Naive thymus-derived CD4-positive, alpha-beta T cell (primary cell): ENCODE measurements at places on chromosomes 11 and 22. TPM values are rescaled to one million over a fixed set of nuclear protein-coding genes. Genes with fewer than 3 reads are reported as not detected.

DNA sequence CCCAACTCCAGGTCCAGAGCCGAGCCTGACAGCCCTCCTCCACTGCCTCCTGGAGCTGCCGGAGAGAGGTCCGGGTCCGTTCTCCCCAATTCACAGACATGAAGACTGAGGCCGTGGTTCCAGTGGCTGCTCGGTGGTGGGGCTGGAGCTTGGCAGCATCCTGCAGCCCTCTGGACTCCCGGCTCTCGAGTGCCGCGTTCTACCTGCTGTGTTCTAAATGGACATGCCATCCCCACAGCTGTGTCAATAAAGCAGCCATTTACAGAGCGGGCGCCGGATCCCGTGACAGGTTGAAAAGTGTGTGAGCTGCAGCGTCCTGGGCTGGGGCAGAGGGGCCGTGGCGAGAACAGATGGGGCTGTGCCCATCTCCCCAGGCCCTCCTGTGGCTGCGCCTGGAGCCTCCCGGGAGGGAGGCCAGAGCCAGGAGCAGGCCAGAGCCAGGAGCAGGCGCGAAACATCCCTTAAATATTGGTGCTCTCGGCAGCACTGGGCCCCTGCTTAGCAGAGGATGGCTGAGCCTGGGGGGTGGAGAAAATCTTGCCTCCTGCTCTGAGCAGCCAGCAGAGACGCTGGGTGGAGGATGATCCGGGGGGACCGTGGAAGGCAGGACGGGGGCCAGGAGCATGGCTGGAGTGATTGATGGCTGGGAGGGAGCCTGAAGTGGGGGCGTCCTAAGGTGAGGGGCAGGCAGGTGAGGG lies 46.2 kb downstream of the FLRT1 start:
- H3K36me3 ChIP-seq: no peaks in the 10 kb centered on the region
- H3K4me1 ChIP-seq: no peaks in the 10 kb centered on the region
- no peak overlapping the region for H3K4me3 ChIP-seq
- no peak for DNase-seq
- H3K27me3 ChIP-seq: no peaks in the 10 kb centered on the region

DNA sequence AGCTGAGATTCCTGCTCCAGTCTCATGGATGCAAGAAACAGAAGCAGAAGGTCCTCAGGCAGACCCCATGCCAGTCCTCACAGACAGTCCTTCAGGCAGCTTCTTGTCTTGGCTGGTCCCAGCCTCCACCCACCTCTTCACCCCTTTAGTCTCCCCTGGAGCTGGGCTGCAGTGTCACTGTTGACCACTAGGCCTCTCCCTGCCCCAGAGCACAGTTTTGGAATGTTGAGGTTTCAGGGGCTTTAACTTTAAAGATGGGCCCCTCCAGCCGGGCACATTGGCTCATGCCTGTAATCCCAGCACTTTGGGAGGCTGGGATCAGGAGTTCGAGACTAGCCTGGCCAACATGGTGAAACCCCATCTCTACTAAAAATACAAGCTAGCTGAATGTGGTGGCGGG lies 39.5 kb upstream of the GCAT start:
- no peak overlapping the region for H3K27ac ChIP-seq
- no peaks in the 10 kb centered on the region for H3K36me3 ChIP-seq
- no peaks in the 10 kb centered on the region for H3K27me3 ChIP-seq
- no peak for DNase-seq
- H3K4me1 ChIP-seq: no peaks in the 10 kb centered on the region
- no peak overlapping the region for H3K4me3 ChIP-seq

DNA sequence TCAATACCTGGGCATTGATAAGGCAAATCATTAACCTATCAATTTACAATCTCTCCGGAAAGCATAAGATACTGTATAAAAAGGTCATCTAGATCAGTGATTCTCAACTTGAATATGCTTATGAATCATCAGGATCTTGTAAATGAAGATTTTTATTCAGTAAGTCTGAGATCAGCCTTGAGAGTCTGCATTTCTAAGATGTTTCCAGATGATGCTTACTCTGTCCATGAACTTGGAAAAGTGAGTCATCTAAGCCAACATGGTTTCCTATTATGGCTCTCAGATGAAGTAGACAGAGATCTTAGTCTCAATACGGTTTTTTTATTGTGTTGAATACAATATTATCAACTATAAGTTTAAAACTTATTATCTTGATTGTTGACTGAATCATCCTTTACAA lies 226.4 kb upstream of the KIRREL3 start:
- H3K4me1 ChIP-seq: no peaks in the 10 kb centered on the region
- no peak for DNase-seq
- no peak overlapping the region for H3K4me3 ChIP-seq
- H3K36me3 ChIP-seq: no peaks in the 10 kb centered on the region

LINC01488 gene
- total RNA-seq: not detected

OR10D3 gene
- not detected for total RNA-seq

DTX4 gene
- total RNA-seq: 2.2 TPM
